ENCODE measurements at places on chromosomes 13 and 19.

GRCh38 chr13:101709952-101710351 lies 257.5 kb downstream of the ITGBL1 start:
- no peak for DNase-seq

DNA sequence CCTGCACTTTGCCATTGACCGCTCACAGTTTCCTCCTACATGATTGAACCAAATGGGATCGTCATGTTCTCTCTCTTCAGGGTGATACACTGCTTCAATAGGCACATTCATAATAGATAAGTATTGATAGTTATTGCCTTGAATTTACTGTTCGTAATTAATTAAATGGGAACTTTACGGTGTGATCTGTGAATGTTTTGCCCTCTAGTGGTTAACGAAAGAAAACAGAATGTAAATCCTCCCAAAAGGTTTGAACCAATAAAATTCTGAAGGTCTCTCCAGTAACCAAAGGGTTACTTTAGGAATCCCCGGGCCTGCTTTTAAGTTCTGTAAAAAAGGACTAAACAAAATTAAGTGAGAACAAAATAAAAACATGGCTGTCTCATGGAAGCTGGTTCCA lies 389.3 kb downstream of the DACH1 start:
- DNase-seq: no peak

- DNase-seq: peak; percentile 81
These were observed at the start of gene IZUMO1 for GRCh38 chr19:48746738-48747575. Gene IZUMO1 (minus strand): TSS chr19:48746909. CDS start chr19:48745859, 1,050 bp downstream.

DNA sequence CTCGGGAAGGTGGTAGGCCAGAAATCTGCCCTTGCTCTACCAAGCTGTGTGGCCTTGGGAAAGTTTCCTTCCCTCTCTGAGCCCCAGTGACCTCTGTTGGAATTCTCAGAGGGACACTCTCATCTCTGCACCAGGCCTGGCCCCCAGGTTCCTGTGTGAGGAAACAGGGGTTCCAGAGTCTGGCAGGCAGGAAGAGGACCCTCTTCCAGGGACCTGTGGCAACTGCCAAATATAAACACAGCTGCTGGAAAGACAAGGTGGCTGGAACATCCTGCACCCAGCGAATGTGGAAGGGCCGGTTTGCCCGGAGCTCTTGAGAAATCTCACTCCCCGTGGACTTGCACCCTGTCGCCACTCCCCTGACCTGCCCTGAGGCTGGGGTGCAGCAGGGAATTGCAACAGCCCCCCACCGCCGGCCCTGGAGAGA lies 52.8 kb downstream of the GADD45B start:
- DNase-seq: no peak

DNA sequence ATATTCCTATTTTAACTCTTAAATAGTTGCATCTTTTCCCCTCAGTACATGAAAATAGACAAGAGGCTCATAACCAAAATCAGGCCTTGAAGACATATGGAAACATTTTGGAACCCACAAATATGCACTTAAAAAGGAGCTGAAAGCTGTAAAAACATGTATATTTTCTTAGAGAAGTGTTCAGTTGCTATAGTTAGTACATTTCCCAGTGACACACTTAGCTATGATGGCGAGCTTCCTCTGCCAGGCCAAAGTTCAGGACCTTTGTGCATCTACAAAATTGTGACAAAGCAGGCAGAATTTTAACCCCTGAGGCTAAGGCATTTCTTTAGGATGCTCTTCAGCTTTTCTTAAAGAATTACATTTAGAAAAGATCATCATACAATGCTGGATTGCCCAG lies 54.5 kb downstream of the RCBTB2 start:
- DNase-seq: no peak

DNA sequence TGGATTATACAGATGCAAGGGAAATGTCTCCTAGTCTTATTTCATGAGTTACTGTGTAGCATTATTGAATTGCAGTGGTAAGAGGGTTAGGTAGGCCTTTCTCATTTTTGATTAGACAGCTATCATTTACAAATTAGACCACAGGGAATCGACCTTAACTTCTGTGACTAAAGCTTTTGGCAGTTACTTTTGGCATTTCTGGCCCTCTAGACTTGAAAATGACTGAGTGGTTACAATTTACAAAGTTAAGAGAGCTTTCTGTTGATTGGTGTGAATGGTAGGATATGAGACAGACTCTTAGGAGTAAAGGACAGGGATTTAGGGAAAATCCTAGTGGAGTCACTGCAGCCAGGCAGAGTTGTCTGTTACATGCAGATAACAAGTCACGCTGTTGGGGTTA lies 86.1 kb downstream of the GGACT start:
- no peak for DNase-seq

DNA sequence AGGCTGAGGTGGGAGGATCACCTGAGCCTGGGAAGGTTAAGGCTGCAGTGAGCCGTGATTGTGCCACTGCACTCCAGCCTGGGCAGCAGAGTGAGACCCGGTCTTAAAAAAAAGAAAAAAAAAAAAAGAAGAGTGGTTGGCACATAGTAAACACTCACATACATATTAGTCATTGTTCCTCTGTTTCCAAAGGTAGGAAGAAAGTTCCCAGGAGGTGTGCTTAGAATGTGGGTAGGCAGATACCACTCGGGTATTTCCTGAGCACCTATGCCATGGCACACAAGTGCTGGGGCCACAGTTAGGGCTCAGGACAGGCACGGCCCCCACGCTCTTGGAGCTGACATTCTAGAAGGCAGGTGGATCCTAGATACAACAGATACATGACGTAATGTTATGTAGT lies 41.4 kb downstream of the SIPA1L3 start:
- no peak for DNase-seq

DNA sequence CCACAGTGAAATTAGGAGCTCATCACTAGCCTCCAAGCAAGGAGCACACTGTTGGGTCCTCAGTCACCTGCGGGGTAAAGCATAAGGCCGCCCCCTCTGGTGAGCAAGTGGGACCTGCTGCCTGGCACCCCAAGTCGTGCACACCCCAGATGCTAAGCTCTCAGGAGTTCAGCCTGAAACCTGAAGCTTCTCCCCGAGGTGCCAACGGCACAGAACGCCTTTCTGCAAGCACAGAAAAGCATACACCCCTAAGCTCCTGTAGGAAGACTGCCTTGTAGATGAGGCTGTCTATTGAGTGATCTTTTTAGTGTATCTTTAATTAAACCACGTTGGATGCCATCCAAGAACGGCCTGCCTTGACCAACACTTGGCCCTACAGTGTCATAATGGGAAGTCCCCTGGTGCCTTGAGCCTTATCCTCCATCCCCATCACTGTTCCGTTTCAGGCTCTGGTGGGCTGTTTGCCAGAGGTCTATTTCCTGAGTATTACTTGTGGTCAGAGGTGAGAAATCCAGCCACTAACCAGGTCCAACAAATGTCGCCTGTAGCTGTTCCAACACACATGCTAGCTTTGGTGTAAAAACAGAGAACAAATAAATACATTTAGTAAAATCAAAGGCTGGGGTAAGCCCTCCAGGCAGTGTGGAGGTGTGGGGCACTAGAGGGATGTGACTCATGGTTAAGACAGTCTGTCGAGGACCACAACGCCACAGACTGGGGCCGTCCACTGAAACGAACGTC lies 44.8 kb downstream of the C13orf42 start:
- no peak for DNase-seq

- no peak for DNase-seq
These were observed 432 bp downstream of the ZNF611 start for GRCh38 chr19:52734331-52734892.
